ENCODE measurements at places on chromosomes 3 and 15.

- no peak for DNase-seq
These were observed 11.7 kb downstream of the ROBO2 start for GRCh38 chr3:77051591-77051990.

DNA sequence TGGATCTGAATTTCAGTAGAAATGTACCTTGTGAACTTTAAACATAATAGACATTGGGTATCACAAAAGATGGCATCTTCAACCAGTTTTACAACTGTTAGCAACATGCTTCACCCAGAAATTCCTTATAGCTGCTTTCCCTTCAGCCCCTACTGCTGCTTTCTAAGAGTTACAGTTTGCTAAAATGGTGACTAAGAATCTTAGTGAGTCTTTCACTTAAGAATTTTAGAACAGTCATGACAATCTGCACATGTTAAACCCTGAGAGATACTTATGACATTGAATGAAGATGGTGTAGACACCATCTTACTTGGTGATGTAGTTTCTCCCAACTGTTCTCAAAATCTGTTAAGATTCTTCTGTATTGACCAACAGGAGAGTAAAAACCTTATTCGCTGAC is 129.7 kb upstream of the UBE2E1 start:
- no peak for DNase-seq

DNA sequence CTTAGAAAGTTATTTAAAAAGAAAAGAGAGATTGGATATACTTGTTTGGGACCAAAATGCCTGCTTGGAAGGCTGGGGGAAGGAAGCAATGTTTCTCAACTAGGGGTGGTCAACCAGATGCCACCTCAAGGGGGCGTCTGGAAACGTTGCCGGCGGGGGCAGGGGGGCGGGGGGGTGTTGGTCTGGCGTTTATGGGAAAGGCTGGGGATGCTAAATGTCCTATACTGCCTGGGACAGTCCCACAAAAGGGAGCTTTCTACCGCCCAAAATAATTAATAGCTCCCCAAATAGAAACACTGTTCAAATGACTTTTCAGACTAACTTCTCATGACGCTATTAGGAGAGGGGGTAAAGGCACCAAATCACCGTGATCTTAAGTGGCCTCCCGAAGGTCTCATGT is 2.2 kb downstream of the POLG start:
- DNase-seq = no peak

GRCh38 chr3:11601446-11602238 is 42.1 kb downstream of the VGLL4 start:
- no peak for DNase-seq

DNA sequence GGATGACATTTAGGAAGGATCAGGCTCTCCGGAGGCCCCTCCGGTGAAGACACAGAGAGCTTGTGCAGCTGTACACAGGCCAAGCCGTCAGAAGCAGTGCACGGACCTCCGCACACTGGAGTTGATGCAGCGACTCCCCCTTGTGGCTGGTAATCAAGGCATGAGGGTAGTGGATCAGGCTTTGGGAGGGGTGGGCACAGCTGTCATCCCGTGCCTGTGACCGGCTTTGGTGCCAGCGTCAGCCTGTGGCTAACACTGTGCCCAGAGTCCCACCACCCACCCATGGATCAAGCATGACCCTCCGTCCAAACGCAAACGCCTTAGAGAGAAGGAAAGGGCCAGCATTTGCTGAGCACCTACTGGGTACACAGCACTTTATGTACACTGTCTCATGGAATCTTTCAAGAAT is 8.2 kb upstream of the GRIP2 start:
- DNase-seq = peak; percentile 12

DNA sequence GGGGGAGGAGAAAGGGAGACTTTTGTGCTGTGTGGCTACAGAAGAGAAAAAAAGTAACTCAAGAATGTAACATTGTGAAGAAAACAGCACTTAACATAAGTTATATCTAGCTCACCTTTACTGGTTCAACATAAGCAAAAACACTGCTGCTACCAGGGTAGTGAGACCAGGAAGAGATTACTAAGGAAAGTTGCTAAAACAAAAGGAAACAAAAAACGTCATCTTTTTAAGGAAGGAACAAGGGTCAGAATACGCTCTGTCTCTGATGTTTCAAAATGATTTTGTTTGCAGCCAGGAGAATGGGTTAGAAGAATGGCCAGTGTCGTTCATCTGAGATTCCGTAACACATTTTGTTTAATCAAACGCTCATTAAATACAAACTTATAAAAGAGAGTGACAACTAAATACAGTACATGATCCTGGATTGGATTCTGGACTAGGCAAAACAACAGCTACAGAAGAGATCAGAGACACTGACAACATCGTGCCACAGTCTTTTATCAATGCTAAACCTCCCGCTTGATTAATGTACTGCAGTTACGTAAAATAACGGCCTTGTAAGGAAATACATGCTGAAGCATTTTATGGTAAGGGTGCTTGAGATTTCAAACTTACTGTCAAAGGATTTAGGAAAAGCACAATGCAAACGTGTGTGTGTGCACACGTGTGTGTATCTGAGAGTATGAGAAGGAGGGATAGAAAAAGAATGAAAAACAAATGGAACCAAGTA is 67.7 kb downstream of the FOXP1 start:
- DNase-seq = no peak

DNA sequence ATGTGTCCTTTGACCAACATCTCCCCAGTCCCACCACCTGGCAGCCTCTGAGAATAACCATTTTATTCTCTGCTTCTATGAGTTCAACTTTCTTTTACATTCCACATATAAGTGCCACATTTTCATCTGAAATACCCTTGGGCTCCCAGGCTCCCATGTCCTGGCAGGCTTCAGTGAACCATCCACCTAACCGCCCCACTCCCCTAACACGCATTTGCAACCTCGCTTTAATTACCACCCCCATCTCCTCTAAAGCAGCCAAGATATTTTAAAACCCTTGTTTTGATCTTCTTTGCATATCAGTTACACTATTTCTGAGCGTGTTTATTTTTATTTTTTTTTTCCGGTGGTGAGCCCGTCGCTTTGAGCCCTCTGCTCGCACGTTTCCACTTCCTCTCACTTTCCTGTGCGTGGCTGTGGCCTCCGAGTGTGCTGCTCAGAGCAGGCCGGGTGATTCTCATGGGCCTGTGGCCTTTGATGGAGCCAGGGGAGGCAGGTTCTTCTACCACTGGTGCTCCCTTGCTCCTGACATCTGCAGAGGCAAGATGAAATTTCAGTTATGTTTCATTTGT is 195.4 kb upstream of the LPP start:
- DNase-seq = no peak

- no peak for DNase-seq
These were observed 55.7 kb downstream of the KCNAB1 start for GRCh38 chr3:156176048-156176447.

DNA sequence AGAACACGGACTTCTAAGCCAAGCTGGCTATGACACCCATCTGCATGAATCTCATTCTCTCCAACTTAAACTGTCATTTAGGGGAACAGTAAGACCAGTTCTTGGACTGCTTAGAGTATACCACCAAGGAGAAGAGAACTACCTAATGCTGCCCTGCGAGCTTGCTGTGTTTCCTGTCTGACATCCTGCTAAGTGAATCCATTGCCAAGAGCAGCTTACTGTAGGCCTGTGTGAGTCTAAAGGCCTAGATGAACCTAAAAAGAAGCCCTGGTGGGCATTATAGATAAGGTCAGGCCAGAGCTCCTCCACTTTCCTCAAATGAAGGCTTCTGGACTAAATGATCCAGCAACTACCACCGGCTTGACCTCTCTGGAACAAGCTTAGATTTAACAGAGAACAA is 15.0 kb downstream of the LZTFL1 start:
- DNase-seq = no peak

DNA sequence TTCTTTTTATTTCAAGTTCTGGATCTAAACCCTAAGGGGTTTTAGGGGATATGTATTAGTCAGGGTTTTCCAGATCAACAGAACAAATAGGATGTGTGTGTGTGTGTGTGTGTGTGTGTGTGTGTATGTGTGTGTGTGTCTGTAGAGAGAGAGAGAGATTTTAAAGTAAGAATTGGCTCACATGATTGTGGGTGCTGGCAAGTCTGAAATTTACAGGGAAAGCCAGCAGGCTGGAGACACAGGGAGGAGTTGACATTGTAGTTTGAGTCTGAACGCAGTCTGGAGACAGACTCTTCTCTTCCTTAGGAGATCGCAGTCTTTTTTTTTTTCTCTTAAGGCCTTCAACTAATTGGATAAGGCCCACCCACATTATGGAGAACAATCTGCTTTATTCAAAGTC is 428.8 kb upstream of the TBL1XR1 start:
- DNase-seq = no peak

GRCh38 chr3:117666325-117666724 is 956.7 kb downstream of the TUSC7 start:
- no peak for DNase-seq

DNA sequence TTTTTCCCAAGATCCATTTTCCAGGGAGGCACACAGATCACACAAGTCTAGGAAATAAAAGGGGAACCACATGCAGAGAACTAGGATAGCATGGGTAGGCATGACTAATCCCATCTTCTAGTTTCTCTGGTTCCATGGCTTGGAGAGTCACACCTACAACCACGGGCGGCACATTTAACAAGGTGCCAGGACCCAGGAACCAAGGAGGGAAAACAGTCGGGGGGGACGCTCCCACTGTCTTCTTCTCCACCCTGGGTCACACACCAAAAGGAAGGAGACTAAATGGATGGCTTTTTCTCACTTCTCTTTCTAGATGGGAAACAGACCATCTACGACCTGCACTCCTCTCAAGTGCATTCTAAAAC is 4.6 kb upstream of the SMCO1 start:
- no peak for DNase-seq

GRCh38 chr3:108393128-108393900 is 97.0 kb downstream of the HHLA2 start:
- no peak for DNase-seq

- DNase-seq = no peak
These were observed 65.9 kb downstream of the IGF2BP2 start for GRCh38 chr3:185758912-185759311.

- no peak for DNase-seq
These were observed 111.3 kb upstream of the BCL6 start for GRCh38 chr3:187856555-187856954.

GRCh38 chr15:56432304-56432703 is 32.6 kb downstream of the MNS1 start:
- no peak for DNase-seq

- DNase-seq = peak; percentile 58
These were observed 63.8 kb upstream of the ACP3 start for GRCh38 chr3:132253262-132253878.

DNA sequence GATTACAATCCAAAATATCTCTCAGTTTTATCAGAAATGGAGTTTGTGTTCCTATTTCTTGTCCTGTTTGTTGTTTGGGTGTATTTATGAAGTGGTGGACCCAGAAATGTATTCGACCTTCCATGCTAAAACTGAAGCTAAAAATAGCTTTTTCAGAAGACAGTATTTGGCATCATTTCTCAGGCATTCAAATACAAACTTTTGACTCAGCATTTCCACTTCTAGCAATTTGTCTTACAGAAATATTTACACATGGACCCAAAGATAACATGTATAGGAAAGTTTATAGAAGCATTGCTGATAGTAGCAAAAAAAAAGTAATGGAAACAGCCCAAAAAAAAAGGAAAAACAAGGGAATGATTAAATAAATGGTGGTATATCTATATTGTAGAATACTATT is 156.3 kb downstream of the HCN4 start:
- no peak for DNase-seq

- DNase-seq = no peak
These were observed 232.6 kb downstream of the OPA1 start for GRCh38 chr3:193825617-193826016.

GRCh38 chr3:136914739-136915138 is 43.0 kb upstream of the IL20RB start:
- no peak for DNase-seq

GRCh38 chr3:71011565-71012287 is 571.8 kb downstream of the FOXP1 start:
- no peak for DNase-seq

- DNase-seq = no peak
These were observed 81.6 kb downstream of the PPCDC start for GRCh38 chr15:75104804-75105557.

GRCh38 chr3:179608931-179609720 is 4.5 kb downstream of the NDUFB5 start:
- no peak for DNase-seq

- peak; percentile 20 for DNase-seq
These were observed 64.1 kb upstream of the KLHL25 start for GRCh38 chr15:85858586-85859375.

GRCh38 chr3:51620543-51620942 is 50.5 kb upstream of the TEX264 start:
- no peak for DNase-seq

DNA sequence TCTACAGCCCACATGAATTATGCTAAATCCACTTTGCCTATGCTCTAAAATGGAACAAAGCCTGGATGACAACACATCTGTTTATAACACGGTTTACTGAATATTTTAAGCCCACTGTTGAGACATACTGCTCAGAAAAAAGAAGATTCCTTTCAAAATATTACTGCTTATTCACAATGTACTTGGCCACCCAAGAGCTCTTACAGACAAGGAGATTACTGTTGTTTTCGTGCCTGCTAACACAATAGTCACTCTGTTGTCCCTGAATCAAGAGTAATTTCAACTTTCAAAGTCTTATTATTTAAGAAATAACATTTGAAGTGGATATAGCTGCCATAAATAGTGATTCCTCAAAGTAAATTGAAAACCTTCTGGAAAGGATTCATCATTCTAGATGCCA is 70.9 kb downstream of the ANKRD28 start:
- no peak for DNase-seq

DNA sequence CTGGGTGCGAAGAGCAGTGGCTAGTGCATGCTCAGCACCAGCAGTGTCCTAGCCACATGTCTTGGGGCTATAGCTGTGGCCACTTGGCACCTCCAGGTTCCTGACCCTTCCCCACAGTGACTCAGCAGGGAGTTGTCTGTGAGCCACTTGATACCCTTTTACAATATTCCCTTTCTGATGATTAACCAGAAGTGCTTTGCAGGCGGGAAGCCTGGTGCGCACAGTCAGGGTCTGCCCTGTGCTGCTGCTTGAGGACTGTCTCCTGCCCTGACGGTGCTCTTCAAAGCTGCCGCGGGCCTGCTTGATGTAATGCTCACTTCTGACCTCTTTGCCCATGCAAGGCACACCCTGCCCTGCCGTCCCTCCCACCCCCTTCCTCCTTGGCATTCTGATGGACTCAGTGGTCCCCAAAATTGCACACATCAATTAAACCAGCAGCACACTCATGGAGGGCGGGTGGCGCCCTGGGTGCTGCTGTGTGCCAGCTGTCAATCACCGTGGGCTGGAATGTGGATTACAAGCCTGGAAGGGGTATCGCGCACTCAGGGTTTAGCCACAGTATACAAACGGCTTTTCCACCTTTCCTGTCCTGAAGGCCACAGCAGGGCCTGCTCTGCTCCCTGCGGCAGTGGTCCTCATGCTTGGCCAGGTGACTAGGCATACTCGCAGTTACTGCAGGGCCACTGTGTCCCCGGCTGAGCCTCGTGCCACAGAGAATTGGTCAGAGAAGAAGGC is 40.9 kb upstream of the PCSK6 start:
- DNase-seq = no peak

- no peak for DNase-seq
These were observed 10.7 kb upstream of the RAB43 start for GRCh38 chr3:129132097-129132866.
